Liver (tissue), 10 donors: ENCODE measurements at places on chromosomes 1 and 21. TPM values are rescaled to one million over a fixed set of nuclear protein-coding genes. Genes with fewer than 3 reads are reported as not detected.

Gene ASTN1
- total RNA-seq: 0.25 TPM

Gene AP4B1
- total RNA-seq: 9.4 TPM

Gene PHACTR4
- 11.3 TPM for total RNA-seq

Gene FGR
- total RNA-seq: 7.8 TPM

Gene RGS8
- not detected for total RNA-seq
